ENCODE measurements at places on chromosomes 1 and 21.

- peak; percentile 9 for DNase-seq
Measured at GRCh38 chr1:227234998-227235405, 83.3 kb downstream of the CDC42BPA start.

DNA sequence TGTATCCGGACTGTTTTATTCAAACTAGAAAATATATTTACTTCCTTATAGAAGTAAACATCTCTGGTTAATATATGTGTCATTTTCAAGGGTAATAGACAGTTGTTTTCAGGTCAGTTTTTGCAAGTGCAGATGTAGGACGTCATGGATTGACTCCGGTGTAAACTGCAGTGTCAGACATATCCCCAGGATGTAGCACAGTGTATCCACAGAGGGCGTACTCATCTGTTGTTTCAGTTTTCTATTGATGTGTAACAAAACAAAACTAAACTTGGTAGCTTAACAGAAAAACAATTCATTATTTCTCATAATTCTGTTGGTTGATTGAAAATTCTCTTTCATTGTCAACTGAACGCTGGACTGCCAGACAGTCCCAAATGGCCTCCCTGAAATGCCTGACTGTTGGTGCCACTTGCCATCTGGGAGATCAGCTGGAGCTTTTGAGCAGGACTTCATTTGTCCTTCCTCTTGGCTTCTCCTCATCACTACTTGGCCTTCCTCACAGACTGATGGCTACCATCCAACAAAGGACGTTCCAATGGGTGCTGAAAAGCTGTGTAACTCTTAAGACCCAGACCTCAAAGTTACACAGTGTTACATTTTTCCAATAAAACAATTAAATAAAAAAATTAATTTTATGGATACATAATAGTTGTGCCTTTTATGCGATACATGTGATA is 181.6 kb downstream of the NCAM2 start:
- no peak for DNase-seq

DNA sequence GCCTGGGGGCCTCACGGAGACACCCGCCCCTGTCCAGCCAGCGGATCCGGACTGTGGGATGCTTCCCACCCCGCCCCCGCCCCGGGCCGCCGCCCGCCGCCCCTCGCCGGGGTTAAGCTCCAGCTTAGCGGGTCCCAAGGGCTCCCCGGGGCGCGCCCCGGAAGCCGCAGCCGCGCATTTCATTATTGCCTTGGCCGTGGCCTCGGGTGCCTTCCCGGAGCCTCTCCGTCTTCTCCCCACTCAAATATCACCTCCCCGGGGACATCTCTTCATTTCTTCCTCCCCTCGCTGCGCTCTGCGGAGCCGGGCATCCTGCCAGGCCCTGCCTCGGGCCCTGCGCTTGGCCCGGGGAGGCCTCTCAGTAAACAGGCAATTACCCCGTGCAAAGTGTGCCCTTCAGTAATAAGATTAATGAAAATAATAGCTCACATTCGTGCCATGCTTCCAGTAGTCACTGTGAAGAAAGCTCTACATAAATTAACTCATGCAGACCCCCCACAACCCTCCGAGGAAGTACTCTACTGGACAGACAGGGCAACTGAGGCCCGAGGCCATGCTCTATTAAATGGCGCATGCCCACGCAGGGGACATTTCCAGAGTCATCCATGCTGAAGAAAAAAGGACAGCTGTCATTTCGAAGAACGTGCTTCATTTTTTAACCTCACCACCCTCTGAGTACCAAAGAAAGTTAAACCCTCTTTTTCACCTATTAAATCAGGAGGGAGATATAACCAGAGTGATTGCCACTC is 49.9 kb upstream of the LAPTM5 start:
- no peak for DNase-seq

- no peak for DNase-seq
Measured at GRCh38 chr1:44842862-44843655, at the start of gene PTCH2. TSS of gene PTCH2 (minus strand) at chr1:44843253. CDS start at chr1:44842932, 321 bp downstream.

DNA sequence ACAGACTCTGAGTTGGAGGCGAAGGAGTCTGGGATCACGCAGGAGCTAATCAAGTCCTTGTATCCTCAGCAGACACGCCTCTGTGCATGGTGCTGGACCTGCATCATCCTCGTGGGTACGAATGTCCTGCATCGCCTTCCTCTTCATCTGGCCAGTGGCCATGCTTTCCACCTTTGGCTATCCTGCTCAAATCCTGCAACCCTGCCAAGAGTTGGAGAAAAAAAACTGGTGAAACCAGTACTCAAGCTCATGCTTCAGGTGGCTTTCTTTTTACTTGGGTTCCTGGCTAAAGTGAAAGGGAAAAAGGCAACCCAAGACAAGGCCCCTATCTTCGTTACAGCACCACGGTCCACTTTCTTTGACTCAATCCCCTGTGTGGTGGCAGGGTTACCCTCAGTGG is 8.9 kb downstream of the SETSIP start:
- no peak for DNase-seq

GRCh38 chr1:38579056-38579455 is 280.5 kb downstream of the RRAGC start:
- DNase-seq, result no peak

- no peak for DNase-seq
Measured at GRCh38 chr1:151476083-151476482, 16.8 kb upstream of the POGZ start.

DNA sequence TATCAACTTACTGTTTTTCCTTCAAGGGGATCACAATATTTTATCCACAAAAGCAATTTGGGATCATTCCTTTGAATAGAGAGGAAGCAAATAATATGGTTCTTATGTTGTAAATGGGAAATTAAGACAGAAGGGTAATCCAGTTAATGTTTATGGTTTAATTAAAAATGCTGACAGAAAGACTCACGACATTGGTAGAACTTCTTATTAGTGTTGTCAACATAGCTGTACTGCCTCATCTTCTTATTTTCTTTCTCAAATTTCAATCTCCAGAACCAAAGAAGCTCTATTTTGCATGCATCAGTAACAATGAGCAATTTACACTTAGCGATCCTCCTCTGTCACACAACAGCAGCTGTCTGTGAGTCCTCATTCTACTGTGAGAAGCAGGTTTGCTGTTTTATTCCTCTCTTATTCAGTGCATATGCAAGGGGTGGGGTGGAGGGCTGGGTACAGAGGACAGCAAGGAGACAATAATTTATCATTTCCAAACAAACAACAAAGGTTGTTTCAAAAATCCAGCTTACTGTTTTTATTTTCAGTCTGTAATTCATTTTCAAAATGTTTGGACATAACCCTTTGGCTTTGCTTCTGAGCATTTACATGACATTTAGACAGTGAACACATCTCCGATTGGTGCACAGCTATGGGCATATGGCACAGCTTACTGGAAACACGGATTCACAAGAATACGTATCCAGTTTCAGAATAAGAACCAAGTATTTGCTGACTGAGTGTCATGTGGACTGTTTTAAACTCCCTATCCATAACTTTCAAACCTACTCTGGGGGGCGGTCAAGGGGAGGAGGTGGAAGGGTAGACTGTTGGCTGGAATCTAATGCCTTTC is 335.9 kb downstream of the RGS7 start:
- no peak for DNase-seq

- DNase-seq, result no peak
Measured at GRCh38 chr1:247400685-247401084, 15.3 kb upstream of the NLRP3 start.

DNA sequence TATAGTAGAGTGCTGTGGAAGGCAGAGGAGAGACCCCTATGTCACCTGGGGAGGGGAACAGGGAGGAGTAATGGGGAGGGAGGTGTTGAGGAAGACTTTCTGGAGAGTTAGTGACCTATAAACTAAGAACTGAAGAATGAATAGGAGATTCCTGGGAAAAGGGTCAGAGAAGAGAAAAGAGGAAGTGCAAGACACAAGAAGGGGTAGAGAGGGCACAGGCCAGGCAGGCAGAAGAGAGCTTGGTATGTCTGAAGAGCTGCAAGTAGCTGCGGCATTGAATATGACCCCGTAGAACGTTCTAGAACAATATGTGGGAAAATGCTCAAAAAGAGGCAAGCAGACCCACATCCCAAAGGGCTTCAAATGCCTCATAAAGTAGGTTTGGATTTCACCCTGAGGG is 361.2 kb downstream of the PRDM2 start:
- DNase-seq, result no peak

DNA sequence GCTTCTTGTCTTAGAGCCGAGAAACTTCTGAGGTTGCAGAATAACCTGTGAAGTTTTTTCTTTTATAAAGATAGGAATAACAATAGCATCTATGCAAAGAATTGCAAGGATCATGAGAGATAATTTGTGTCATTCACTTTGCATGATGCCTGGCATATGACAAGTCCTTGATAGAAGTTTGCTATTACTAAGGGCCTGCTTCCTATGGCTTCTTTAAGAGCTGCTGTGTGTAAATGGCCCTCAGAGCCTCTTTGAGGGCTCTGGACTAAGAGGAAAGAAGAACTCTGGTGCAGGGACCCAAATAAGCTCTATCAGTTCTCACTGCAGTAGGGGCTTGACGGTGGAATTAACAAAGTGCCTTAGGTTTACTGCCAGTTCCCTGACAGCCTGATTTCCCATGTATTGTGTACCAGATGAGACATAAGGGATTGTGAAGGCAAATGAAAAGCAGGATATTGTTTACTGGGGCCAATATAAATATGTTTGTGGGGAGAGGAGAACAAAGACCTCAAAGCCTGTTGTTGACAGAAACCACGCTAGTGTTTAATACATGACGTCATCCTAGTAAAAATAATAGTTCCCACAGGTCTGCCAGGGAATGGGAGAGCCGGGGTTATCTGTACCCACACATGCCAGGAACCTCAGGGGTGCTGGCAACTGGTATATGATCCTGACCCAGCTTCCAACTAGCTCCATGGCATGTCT is 131.2 kb upstream of the UBE2U start:
- no peak for DNase-seq

DNA sequence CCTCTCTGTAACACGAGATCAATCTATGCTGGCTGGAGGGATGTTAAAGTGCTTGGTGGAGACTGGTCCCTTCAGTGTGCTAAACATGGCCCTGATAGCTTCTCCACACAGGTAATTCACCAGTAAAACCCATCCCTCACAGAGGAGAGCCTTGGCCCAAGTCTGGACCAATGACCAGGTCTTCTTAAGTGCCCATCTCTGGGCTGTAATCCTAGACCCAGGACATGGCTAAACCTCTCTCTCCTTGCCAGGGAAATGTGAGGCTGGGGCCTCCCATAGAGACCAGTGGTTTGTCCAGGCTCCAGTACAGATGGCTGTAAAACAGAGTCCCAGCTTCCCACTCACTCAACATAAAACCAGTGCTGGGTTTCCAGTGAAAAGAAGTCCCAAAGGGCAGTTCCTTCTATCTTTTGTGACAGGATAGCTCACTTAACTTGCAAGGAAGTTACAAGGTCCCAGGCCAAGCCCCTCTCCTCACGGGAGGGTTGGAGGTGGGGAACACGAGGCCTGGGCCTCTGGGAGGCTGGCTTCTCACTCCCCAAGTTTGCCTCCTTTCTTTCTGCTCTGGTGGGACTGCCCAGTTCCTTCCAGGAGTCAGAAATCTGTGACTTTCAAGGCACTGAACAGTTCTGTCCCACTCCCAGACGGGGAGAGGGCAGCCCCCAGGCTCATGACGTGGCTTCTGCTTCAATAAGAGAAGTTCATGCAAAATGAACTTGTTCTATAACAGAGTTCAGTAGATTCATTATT is 2.2 kb upstream of the KIF17 start:
- DNase-seq, result no peak

GRCh38 chr1:184074383-184074782 is 22.9 kb downstream of the TSEN15 start:
- no peak for DNase-seq

GRCh38 chr1:58401991-58402390 is 144.5 kb downstream of the OMA1 start:
- DNase-seq, result no peak

DNA sequence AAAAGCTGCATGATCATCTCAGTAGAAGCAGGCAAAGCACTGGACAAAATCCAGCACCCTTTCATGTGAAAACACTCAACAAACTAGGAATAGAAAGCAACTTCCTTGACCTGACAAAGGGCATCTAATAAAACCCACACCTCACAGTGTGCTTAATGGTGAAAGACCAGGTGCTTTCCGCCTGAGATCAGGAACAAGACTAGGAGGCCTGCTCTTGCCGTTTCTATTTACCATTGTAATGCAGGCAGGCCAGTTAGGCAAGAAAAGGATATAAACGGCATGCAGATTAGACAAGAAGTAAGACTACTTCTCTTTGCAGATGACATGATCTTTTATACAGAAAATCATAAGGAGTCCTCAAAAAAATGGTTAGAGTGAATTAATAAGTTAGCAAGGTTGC is 37.2 kb downstream of the SLC37A1 start:
- DNase-seq, result no peak

DNA sequence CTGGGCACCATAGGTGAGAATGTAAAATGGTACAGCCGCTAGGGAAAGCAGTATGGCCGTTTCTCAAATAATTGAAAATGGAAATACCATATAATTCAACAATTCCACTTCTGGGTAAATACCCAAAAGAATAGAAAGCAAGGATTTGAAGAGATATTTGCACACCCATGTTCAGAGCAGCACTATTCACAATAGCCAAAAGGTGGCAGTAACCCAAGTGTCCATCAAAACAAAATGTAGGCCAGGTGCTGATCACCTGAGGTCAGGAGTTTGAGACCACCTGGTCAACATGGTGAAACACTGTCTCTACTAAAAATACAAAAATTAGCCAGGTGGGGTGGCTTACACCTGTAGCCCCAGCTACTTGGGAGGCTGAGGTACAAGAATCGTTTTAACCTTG is 62.1 kb downstream of the OLIG1 start:
- DNase-seq, result no peak

- DNase-seq, result peak; percentile 81
Measured at GRCh38 chr1:19311931-19312781, at the start of the genes AKR7A2 and SLC66A1. TSS of gene AKR7A2 (minus strand) at chr1:19312144. CDS start at chr1:19312124, 20 bp downstream. TSS of gene SLC66A1 (plus strand) at chr1:19312326. CDS start at chr1:19317678, 5,352 bp downstream.

DNA sequence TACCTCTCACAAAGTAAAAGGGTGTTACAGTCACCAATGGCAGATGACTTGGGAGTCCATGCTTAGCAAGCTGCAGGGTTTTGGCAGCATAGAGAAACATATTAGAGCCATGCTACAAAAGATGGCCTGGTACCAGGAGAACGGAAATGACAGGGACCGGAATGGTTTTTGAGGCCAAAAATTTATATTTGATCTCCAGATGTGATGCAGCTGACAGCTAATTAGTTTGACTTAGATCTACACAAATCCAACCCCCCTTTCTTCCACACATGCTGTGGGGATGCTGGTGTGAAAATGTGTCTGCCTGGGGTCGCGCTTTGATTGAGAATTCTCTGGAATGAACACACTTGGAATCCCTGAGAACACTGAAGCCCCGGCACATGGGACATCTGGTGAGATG is 26.5 kb downstream of the SYF2 start:
- DNase-seq, result no peak

DNA sequence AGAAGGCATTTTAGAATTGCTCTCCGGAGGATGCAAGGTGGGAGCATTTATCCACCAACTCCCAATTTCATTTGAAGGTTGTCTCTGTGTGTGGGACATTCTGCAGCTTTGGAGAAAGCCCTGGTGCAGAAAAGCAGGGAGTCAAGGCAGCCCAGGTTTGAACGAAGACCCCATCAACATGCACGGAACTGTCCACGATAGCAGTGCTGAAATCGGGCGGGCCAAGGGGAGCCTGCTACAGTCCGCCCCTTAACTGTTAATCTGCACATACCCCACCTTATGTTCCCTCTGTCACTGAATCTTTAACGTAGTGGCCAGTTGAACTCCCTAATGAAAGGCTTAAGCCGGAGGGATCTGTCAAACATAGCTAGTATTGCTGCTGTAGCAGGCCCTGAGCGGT is 68.8 kb upstream of the C1orf174 start:
- no peak for DNase-seq

All from forelimb muscle (tissue), 1 donor.